ENCODE measurements at places on chromosomes 6 and 20. TPM values are rescaled to one million over a fixed set of nuclear protein-coding genes. Genes with fewer than 3 reads are reported as not detected.

The C4B gene
- polyA plus RNA-seq = 78.0 TPM

DNA sequence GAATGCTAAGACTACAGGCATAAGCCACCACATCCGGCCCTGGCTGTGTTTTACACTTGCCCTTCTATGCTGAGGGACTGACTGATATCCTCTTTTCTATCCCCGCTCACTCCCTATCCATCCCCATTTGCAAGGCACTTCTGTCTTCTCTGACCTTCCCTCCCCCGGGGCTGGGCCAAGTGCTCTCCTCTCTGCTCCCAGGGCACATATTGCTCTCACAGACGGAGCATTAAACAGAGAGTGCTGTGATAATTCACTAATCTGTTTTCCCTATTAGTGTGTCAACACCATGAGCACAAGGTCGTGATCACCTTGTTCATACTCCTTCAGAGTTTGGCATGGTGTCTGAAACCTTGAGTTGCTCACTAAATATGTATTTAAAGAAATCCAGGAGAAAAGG is 9.0 kb upstream of the SLC2A12 start:
- no peak overlapping the region for H3K27ac ChIP-seq
- DNase-seq = no peak
- H3K4me1 ChIP-seq = no peaks in the 10 kb centered on the region
- no peak overlapping the region for H3K4me3 ChIP-seq
- no peaks in the 10 kb centered on the region for H3K27me3 ChIP-seq

- no peak for DNase-seq
- H3K4me3 ChIP-seq = no peak overlapping the region
- no peak overlapping the region for H3K27ac ChIP-seq
- no peaks in the 10 kb centered on the region for H3K27me3 ChIP-seq
- no peaks in the 10 kb centered on the region for H3K4me1 ChIP-seq
- no peaks in the 10 kb centered on the region for H3K36me3 ChIP-seq
Observed at GRCh38 chr6:134478764-134479399, 161.0 kb upstream of the SGK1 start.

DNA sequence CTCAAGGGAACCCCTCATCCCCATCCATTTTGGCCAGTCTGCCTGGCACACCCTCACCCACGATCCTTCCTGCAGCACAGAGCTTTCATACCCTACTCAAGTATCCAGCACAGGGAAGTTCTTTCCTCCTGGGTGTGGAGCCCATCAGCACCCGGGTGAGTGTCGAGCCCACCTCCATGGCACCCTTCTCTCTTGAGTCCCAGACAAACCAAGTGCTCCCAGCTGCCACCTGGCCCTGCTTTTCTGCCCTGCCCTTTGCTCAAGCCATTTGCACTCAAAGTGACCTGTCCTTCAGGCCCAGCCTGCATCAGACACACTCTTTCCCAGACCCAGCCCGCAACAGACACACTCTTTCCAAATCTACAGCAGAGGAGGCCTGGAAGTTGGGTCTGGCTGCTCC is 257.2 kb downstream of the DLL1 start:
- no peak overlapping the region for H3K4me3 ChIP-seq
- DNase-seq = no peak
- peaks cover 14% of the 10 kb centered on the region for H3K4me1 ChIP-seq
- H3K27me3 ChIP-seq = no peaks in the 10 kb centered on the region
- H3K27ac ChIP-seq = no peak overlapping the region

The PKHD1 gene
- polyA plus RNA-seq = 1.0 TPM

The EYA4 gene
- polyA plus RNA-seq = 0.33 TPM

DNA sequence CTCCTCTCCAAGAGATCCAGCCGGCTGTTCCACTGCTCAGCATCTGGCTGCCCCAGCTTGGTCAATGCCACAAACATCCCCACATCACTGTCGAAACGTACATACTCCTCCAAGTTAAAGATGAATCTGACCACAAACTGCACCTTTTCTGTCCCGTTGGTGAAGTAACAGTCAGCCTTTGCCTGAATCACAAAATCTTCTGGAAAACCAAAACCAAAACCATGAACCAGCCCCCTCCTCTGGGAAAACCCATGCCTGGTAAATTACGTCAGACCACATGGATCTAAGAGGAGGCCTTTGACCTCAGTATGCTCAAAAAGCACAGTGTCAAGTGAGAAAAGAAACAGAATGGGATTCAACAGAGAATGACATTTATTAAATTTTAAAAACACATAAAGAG is 1.7 kb downstream of the HLA-DOB start:
- H3K36me3 ChIP-seq = no peaks in the 10 kb centered on the region
- no peaks in the 10 kb centered on the region for H3K27me3 ChIP-seq
- DNase-seq = no peak
- no peaks in the 10 kb centered on the region for H3K4me1 ChIP-seq

DNA sequence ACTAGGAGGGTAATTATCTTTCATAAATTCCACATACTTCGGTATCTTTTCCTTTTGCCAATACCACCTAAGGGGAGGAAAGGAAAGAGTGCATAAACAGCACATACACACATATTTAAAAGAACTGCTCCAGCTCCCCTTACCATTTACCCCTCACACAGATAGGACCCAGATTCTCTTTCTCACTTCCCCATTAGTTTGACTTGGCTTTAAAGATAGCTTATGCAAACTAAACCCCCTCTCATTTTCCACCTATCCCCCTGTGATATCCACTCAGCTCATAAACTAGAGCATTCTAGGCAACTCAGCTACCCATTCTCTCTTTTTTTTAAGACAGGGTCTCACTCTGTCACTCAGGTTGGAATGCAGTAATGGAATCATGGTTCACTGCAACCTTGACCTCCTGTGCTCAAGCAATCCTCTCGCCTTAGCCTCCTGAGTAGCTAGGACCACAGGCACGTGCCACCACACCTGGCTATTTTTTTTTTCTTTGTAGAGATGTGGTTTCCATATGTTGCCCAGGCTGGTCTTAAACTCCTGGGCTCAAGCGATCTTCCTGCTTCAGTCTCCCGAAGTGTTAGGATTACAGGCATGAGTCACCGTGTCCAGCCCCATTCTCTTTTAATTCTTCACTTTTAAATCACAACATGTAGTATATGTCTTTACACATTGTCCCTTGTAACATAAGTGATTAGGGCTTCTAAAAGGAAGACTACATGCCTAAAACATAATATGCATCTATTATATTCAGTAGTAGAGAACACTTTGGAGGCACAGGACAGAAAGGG is 4.0 kb downstream of the FUCA2 start:
- no peak overlapping the region for H3K27ac ChIP-seq
- no peaks in the 10 kb centered on the region for H3K36me3 ChIP-seq
- H3K27me3 ChIP-seq = no peaks in the 10 kb centered on the region
- H3K4me1 ChIP-seq = peaks cover 12% of the 10 kb centered on the region
- no peak overlapping the region for H3K4me3 ChIP-seq
- no peak for DNase-seq
